Stimulated activated CD8-positive, alpha-beta memory T cell treated with anti-CD3 and anti-CD28 coated beads, Interleukin-15, amount 100 ng/mL, for 4 hours (primary cell): ENCODE measurements at places on chromosomes 11 and 22.

GRCh38 chr11:69201764-69202370 lies 46.1 kb downstream of the SMIM38 start:
- no peak for DNase-seq

- no peak for DNase-seq
Observed at GRCh38 chr22:36405671-36406538, 18.1 kb upstream of the MYH9 start.

GRCh38 chr11:86453290-86454030 lies 78.8 kb downstream of the CCDC81 start:
- DNase-seq, result no peak

DNA sequence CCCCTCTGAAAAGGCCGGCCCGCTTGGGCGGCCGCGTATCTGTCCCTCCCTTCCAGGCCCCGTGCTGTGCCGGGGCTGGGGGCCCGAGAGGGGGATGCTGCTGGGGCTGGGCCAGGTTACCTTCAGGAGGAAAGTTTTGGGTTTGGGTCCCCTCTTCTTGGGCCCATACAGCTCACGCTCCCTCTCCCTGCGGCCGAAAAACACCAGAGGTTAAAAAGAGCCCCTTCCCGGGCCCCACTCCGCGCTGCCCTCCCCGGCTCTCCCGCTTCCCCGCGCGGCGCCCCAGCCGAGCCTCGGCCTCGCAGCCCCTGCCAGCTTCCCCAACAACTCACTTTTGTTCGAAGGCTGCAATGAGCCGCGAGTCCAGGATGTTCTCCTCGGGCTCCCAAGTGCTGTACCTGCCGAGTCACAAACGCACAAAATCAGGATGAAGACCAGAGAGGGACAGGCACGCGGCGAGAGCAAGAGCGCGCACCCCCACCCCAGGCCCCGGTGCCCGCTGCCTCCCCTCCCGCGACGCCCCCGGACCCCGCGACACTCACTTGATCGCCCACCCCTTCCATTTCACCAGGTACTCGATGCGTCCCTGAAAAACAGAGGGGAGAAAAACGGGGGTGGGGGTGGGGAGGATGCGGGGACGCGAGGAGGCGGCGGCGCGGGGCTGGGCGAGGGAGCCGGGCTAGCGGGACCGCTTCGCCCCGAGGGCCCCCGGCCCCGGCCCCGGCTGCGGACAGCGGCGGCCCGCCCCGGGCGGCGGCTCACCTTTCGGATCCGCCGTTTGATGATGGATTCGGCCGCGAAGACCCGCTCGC lies 450 bp downstream of the CBX6 start:
- no peak for DNase-seq

DNA sequence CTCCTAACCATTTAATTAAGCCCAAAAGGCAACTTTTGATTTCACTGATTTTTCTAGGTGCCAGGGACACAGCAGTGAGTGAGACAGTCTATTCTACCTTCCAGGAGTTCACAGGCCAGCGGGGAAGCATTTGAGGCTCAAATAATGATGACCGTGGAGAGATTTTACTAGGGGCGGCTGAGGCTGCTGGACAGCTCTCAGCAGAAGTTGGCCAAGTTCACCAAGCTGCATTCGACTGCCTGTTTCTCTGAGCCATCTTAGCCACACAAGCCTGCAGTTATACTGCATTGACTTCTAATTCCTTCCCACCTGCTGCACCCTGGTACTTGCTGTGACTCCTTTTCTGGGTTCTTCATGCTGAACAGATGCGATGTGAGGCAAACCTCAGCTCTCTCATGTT lies 168.9 kb upstream of the TBCEL start:
- DNase-seq, result no peak

GRCh38 chr11:33329705-33330329 lies 72.6 kb downstream of the HIPK3 start:
- no peak for DNase-seq

- DNase-seq, result no peak
Observed at GRCh38 chr22:44312766-44313165, at the start of gene SHISAL1. SHISAL1 (minus strand) TSS chr22:44312951; CDS start chr22:44300945, 12,006 bp downstream.

DNA sequence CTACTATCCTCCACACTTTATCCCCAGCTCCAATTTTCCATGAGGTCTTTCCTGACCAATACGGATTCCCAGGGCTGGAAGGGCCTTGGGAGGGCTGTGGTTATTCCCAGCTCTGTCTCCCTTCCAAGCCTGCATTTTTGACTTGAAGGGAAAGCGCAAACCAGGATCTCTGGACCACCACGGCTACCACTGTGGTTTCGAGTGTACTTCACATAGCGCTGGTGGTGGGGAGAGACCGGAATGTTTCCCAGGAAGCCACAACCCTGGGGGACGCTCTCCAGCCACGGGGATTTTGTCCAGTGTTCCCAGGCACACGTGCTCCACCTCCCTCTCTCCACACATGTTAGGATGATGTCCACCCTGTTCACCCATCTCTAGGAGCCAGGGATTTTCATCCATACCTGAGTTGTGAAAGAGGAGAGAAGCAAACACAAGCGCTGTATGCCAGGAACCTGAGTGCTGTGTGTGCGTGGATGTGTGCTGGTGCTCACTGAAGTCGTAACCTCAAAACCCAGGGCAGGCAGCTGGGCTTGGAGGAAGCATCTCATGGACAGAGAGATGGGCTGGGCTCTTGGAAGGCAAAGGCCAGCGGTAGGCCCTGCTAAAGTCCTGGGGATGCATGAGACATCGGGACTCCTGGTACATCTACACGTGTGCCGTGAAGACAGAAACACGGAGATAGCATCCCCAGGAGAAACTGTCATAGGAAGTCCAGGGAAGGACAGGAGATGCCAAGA lies 1.3 kb upstream of the NPTXR start:
- no peak for DNase-seq

- no peak for DNase-seq
Observed at GRCh38 chr11:62559204-62559603, 12.6 kb upstream of the AHNAK start.

DNA sequence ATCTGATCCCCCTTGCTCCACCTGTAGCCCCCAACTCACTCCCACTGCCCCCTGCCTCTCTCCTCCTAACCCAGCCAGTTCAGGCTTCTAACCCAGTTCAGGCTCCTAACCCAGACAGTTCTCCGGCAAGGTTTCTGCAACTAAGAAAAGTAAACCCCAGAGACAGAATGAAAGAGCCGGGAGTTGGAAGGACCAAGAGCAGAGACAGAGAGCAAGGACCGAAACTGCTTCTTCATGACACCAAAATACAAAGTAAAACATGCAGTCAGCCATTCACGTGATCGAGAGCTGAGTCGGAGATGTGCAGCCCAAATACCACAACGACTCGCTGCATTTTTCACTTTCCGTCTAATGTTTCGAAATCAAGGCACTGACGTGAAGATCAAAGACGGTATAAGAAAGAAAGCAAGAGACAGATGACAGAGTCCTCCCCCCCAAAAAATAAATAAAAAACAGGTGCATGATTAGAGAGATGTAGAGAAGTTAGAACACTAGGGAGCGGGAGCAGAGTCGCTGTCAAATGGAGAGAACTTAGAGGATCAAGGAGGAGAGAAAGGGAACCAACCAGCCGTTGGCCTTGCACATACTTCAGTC lies 884 bp downstream of the IL10RA start:
- peak; percentile 57 for DNase-seq
